ENCODE measurements at places on chromosomes 6 and 20.
A peak's percentile ranks its signal among the peaks of the same experiment; 100 is the strongest.

- DNase-seq = peak; percentile 83
These were observed 7.0 kb downstream of the DYNLRB1 start for GRCh38 chr20:34522969-34523871.

- no peak for DNase-seq
These were observed 21.6 kb upstream of the ENTPD6 start for GRCh38 chr20:25173886-25174308.

GRCh38 chr6:43495409-43495941 lies 14.7 kb downstream of the LRRC73 start:
- no peak for DNase-seq

DNA sequence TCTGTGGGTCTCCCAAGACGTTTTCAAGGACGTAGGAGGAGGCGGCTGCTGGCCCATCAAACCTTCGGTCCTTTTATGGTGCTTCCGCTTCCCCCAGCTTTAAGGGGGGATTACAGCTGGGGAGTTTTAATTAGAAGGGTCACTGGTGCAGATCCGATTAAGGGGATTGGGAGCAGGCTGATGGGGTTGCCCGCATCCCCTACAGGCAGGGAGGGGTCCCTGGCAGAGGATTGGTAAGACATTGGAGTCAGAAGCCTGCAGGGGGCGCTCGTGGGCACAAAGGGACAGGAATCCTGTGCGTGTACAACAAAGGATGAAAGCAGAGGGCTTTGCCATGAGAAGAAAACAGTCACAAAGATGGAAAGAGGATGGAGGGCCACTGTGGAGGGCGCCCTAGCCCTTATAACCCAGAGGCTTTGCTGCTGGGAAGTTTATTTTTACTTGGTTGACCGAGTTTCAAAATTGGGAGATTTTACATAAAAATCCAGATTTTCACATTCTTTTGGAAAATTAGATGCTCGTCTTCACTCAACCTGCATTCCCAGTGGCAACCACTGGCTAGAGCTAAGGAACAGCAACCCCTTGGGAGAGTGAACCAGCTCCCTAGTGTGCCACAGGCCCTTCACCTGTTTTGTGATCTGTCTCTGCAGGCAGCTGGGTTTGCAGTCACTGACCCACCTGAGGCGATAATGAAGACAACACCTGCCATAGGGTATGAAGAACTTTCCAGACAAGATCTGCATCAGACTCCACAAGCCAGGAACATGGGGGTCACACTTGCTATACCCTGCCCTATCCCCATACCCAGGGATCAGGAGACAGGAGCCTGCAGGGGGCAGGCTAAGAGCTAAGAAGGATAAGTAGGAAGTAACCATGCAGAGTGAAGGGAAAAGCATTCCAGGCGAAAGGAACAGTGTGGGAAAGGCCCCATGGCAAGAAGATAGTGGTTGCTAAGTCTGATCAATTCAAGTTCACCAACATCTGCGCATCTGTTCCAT lies 97.7 kb downstream of the KCNB1 start:
- peak; percentile 54 for DNase-seq

- no peak for DNase-seq
These were observed 5.3 kb upstream of the SCUBE3 start for GRCh38 chr6:35208419-35208818.

DNA sequence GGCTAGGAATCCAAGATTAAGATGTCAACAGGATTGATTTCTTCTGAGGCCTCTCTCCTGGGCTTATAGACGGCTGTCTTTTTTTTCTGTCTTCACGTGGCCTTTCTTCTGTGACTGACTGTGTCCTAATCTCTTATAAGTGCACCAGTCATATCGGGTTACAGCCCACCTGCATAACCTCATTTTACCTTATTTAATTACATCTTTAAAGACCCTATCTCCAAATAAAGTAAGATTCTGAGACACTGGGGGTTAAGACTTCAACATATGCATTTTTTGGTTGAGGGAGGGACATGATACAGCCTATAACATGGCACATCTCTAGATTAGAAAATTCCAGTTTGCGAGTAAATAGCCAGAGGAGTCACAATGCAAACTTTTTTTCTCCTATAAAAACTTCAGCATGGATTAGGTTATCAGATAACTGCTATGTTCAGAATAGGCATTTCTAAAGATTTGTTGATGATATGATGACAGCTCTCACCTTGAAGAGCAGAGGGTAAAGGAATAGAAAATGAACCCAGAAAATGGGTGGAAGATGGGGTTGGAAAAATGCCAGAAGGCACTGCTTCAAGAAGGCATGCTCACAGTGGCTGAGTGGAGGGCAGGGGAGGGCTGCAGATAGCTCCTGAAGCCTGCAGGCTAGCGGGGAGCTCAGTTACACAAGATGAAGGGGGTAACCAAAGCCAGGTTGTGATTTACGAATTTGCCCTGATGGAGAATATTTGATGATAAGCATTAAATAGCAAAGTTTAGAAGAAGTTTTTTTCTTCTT lies 8.7 kb upstream of the PDE7B start:
- DNase-seq = no peak
